Foreskin fibroblast (primary cell): ENCODE measurements at places on chromosomes 2 and 18.
A peak's percentile ranks its signal among the peaks of the same experiment; 100 is the strongest.

- peak; percentile 72 for DNase-seq
Observed at GRCh38 chr2:166610180-166610912, 116.3 kb upstream of the SCN7A start.

- no peak for DNase-seq
Observed at GRCh38 chr2:74856004-74856578, 22.2 kb downstream of the HK2 start.

- DNase-seq, result peak; percentile 72
Observed at GRCh38 chr2:236745420-236746210, 176.0 kb downstream of the ACKR3 start.

DNA sequence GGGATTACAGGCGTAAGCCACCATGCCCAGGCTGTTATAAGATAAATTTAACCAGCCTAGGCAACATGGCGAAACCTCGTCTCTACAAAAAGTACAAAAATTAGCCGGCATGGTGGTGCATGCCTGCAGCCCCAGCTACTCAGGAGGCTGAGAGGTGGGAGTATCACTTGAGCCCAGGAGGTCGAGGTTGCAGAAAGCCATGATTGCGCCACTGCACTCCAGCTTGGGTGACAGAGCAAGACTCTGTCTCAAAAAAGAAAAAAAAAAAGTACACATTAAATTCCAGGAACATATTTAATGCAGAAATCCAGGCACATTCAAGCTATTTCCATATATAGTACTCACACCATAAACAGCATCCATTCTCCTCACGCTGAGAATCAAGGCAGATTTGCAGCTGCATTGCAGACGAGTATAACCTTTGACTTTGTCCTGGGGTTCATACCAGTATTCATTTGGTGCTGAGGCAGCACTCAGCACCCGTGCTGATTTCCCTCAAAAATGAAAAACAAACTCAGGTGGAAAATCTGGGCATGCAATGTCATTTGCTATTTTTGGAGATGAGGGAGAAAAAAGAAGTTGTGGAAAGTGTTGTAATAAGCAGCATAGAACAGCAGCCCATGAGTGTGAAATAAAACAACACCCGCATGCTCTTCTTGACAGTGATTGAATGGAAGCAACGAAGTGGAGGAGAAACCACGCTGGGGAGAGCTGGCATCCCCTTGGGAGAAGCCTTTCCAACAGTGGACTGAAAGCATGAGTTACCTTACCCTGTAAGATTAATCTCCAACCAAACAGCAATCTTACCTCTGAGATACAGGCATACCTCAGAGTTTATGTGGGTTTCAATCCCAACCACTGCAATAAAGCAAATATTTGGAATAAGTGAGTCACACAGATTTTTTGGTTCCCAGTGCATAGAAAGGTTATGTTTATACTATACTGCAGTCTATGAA is 46.8 kb upstream of the ANXA4 start:
- peak; percentile 24 for DNase-seq

DNA sequence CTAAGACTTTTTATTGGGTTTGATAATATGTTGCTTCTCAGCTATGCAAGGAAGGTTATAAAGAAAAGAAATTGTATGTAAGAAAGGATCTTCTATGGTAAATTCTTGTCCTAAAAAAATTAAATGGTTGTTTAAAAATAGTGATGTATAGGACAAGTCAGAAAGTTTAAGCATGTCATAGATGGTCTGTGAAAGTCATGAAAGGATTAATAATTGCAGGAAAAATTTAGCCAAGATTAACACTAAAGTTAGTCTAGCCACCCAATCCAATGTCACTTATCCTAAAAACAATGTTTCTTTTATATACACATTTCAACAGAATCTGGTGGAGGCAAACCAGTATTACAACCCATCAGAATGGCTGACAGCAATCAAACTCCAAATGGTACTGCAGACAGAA is 1046.7 kb upstream of the SLC39A10 start:
- no peak for DNase-seq

GRCh38 chr2:192655916-192656315 is 461.2 kb upstream of the TMEFF2 start:
- DNase-seq, result no peak

DNA sequence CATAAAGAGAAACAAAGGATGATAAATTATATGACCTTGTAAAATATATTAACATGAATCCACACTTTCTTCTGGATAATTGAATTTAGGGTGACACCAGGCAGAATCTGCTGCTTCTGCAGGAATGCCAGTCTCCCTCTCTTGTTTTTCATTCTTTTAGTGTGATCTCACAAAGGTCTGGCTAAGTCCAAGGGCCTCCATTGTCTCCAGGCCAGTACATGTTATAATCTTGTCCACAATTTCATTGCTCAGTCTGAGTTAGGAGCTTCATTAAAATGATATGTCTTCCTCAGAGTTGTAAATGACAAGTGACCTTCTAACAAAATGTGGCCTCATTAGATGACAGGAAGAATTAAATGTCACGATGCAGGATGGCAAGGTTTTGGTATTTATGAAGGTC is 110.2 kb downstream of the APOB start:
- no peak for DNase-seq

DNA sequence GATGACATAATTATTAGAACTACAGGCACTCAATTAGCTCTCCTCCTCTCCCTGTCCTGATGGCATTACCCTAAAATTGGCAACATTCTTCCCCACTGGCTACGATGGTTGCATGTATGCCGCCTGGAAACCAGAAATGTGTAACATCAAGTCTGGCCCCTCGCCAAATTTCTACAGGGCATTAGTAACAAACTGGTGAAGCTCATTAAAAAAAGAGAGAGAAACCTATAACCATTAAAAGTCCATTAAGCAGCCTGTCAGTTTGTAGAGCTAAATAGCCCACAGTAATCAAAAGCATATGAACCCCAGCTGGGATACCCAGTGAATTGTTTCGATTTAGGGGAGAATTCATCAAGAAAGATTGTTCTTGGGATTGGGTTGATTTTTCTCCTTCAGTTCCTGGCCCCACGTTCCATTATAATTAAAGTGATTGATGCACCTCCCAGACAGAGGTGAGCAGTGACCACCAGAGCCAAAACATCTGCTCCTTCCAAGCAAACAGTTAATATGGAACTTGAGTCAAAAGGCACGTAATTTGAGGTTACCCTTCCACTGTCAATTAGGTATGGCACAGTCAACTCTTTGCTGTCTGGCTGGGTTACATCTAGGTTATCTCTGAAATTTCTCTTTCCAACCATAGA is 208.6 kb downstream of the C1D start:
- peak; percentile 40 for DNase-seq

GRCh38 chr2:75146606-75147332 is 52.6 kb downstream of the TACR1 start:
- DNase-seq, result peak; percentile 33

DNA sequence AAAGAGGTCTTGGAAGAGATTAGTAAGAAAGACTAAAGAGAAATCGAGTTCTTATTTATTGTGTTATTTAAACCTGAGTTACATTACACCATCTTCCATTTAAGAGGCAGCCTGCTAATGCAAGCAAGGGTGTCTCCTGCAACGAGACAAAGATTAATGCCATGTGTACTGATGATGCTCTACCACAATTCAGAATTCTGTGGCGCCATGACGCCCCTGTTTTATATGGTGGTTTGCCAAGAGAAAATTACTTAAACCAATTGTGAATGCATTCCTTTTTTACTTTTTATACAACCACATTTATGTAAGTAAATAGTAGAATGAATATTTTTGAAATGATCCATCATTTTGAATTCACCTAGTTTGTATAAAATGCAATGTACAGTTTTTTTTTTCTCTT is 356.1 kb upstream of the ZEB2 start:
- no peak for DNase-seq

DNA sequence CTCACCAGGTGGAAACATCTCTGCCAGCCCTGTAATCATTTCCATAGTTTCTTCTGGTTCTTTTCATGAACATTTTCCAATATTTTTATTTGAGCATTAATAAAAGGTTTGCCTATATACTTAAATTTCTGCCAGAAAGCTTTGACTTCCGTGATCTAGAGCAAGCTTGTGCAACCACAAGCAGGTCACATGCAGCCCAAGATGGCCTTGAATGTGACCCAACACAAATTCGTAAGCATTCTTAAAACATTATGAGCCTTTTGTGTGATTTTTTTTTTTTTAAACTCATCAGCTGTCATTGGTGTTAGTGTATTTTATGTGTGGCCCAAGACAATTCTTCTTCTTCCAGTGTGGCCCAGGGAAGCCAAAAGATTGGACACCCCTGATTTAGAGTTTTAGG is 51.6 kb downstream of the NEDD4L start:
- no peak for DNase-seq

GRCh38 chr18:1014509-1014908 is 109.8 kb downstream of the ADCYAP1 start:
- DNase-seq, result no peak

- DNase-seq, result peak; percentile 47
Observed at GRCh38 chr18:6920099-6920955, 190.8 kb downstream of the ARHGAP28 start.

DNA sequence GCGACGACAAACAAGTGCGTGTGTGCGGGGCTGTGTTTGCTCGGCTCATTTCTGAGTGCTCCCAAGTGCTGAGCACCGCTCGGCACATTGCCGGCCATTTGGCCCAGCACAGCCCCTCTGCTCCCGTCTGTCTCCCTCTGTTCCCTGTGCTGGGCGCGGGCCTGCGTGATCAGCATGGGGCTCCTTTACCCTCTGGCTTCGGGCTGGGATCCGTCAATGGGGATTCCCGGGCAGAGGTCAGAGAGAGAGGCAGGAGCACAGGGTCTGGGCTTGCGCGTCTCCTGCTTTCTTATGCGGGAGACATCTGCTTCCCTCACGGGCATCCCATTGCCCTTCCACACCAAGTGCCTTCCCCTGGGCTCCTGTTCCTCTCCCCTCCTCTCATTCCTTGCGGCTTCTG is 234.0 kb downstream of the ACKR3 start:
- no peak for DNase-seq

- no peak for DNase-seq
Observed at GRCh38 chr2:229252280-229252679, 18.8 kb downstream of the PID1 start.

- no peak for DNase-seq
Observed at GRCh38 chr2:16661526-16661925, 4.1 kb downstream of the CYRIA start.

- DNase-seq, result no peak
Observed at GRCh38 chr2:172072706-172073105, 12.6 kb upstream of the DLX1 start.

DNA sequence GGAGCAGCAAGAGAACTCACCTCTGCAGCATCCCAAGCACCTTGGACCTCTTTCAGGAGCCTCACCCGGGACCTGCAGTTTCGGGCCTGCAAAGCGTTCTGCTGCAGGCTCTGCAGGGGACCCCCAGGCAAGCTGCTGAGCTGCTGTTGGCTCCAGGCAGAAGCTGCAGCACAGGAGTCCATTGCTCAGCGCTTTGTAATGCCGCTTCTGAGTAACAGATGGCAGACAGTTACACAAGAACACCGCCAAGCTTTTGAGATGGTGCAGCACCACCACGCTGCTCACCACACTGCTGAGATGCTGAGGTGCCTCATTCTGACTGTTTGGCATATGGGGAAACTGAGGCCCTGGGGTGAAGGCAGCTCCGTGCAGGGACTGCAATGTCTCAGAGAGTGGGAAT is 1.9 kb upstream of the GALNT14 start:
- peak; percentile 59 for DNase-seq

GRCh38 chr2:28717339-28717758 is 34.3 kb upstream of the PPP1CB start:
- peak; percentile 76 for DNase-seq

GRCh38 chr2:29113891-29114321 is 1.3 kb upstream of the CLIP4 start:
- peak; percentile 95 for DNase-seq

- no peak for DNase-seq
Observed at GRCh38 chr18:75827751-75828287, 400.3 kb upstream of the SMIM21 start.

GRCh38 chr2:24204505-24204904 is 29.7 kb downstream of the FAM228A start:
- DNase-seq, result no peak

DNA sequence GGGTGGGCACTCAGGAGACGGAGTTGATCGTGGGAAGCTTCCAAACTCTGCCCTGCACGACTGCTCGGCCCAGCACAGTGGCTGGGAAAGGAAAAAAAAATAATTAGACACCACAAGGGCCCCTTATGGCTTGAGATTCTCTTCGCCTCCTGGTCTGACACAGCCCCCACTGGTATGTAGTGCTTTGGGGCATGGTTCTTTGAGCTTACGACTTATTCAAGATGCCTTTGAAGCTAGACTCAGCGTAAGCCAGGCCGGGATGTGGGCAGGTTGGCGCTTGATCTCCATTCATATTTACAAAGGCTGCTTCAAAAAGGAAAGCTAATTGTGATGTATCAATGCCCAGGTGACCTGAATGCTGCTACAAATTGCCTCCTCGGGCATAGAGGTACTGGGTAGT is 50.5 kb downstream of the CXCR4 start:
- no peak for DNase-seq

- DNase-seq, result no peak
Observed at GRCh38 chr2:37268111-37268510, 36.7 kb downstream of the NDUFAF7 start.

- DNase-seq, result no peak
Observed at GRCh38 chr2:162591403-162592083, 247.0 kb downstream of the KCNH7 start.

DNA sequence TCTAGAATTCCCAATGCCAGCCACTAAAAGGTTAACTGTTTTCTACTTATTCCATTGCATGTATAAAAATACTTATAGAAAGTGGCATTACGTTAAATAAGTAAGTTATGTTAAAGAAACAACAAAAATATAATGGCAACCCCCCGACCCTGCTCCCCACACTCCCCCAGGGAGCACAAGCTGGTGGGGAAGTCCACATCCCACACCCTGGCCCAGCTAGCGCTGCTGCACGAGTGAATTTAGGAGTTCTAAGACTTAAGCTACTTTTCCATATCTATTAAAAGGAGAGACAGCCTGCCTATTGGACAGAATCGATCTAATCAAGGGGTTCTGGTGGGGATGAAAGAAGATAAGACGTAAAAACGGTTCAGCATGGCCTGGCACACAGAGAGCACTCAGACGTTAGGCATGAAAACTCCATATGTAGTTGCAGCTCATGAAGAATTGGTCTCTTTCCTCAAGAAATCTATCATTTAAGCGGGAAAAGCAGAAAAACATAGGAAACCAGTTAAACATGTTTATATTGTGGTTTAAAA is 16.6 kb downstream of the HJURP start:
- DNase-seq, result no peak

DNA sequence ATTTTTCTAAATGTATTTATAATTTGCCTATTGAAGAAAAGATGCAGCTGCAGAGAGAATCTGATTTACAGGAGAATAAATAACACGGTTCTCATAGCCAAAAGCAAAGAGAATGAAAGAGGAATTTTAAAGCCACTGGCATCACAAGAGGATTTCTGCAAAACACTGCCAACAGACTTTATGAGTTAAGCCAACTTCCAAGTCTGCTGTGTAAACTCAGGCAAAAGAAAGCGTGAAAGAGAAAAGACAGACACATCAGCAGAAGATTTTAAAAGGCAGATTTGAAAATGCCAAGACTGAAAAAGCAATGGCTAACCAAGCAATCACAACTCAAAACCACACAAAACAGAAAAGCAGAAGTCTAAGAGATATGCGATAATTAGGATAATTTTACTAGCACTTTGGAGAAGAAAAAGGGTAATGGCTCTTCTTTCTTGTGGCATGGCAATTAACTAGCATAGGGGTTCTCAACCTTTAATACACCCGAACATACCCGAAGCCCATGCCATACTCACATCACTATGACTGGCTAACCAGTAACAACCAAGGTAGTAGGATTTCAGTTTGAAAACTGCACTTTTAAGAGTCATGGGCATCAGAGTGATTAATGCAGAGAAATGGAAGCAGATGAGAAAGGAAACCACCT is 4.9 kb downstream of the DARS1 start:
- no peak for DNase-seq

- no peak for DNase-seq
Observed at GRCh38 chr2:236795169-236795860, 225.7 kb downstream of the ACKR3 start.
